ENCODE measurements at places on chromosomes 3 and 15.

GRCh38 chr3:188964957-188965356 lies 206.8 kb upstream of the TPRG1 start:
- DNase-seq: no peak

DNA sequence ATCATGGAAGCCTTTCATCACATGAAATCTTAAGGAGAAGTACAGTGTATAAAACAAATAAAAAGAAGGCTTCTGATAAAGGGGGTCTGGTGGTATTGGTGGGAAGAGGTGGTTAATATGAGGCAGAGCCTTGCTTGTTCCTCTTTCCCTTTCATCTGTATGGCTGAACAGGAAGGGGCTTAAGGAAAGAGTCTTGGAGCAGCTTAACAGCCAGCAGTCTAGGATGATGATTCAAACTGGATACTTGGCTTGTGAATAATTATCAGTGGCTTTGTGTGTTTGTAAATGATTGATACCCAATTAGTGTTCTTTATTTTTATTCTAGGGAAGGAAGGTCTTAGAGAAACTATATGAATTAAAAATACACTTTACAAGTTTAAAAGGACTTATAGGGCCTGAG lies 29.1 kb upstream of the TCAIM start:
- DNase-seq: no peak

GRCh38 chr15:25931851-25932250 lies 68.7 kb upstream of the ATP10A start:
- no peak for DNase-seq

DNA sequence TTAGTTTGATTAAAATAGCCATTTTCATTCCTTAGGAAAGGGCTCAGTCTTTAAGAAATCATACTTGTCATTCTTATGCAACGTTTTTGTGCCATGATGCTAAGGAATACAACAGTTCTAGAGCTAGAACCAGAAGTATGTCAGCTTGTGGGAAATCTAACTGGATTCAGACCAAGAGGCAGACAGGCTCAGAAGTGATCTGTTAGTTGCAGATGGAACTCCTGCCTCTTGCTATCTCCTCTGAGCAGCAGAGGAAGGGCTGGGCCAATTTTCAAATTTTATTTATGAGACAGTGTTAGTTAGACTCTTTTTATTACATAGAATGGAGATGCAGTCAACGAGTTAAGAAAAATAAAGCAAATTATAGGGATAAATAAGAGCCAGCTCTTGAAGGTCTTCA lies 48.5 kb upstream of the RYR3 start:
- no peak for DNase-seq

DNA sequence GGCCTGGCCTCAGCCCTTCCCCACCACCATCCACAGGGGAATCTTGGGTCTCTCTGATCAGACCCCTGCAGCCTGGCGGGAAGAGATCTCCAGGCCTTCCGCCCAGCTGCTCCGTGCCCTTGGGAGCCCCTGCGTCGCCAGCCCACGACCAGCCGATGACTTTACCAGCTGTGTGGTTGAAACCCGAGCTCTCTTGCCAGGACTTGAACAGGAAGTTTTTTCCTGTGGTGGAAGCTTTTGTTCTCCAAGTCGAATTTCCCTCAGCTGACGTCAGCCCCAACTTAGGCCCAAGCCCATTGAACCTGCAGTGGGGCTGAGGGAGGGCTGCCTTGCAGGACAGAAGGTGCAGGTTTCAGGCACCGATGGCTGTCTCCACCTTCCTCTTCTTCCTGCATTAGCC lies 51.7 kb upstream of the SMAD3 start:
- DNase-seq: no peak

- no peak for DNase-seq
These were observed 22.4 kb upstream of the SRP14 start for GRCh38 chr15:40061212-40061901.

GRCh38 chr15:70035719-70036077 lies 62.0 kb downstream of the TLE3 start:
- no peak for DNase-seq

DNA sequence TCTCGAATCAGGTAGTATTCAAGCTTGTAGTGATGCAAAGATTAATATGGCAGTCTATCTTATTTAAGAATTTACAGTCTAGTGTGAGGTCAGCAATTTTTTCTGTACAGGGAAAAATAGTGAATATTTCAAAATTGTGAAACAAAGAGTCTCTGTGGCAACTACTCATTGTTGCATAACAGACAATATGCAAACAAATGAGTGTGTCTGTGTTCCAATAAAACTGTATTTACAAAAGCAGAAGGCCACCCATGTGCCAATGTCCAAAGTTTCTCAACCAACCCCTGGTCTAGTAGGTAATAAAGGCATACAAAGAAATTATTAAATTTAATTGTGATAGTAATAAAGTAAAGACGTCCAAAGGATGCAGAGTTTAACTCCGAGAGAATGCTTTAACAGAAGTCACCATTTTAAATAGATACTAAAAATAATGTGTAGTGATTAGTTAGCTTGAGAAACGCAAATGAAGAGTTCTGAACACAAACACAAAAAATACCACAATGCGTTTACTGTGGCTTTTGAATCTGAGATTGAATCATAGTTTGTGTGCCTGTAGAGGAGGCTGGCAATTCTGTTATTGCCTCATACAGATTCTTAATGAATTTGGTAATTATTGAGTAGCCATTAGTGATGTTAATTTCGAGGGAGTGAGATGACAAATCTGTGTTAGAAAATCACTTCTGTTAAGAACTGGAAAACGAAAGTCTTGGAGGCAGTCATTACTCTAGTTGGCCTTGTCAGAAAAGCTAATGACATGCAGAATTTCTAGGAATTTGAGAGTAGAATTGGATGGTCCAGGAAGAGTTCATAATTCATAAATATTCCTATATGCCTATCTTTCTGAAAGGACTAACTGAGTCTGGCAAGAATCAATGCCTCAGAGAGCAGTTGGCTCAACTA lies 48.7 kb downstream of the CADM2 start:
- DNase-seq: no peak

DNA sequence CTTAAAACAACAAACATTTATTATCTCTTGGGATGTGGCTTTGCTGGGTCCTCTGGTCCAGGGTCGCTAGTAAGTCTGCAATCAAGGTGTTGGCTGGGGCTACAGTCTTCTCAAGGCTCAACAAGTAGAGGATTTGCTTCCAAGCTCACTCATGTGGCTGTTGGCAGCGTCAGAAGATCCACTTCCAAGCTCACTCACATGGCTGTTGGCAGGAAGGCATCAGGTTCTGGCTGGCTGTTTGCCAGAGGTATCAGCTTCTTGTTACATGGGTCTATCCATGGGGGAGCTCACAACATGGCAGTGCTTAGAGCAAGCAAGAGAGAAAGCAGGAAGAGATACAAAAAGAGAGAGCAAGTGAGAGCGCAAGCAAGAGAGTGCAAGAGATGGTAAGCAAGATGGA lies 15.0 kb upstream of the BNC1 start:
- DNase-seq: no peak

DNA sequence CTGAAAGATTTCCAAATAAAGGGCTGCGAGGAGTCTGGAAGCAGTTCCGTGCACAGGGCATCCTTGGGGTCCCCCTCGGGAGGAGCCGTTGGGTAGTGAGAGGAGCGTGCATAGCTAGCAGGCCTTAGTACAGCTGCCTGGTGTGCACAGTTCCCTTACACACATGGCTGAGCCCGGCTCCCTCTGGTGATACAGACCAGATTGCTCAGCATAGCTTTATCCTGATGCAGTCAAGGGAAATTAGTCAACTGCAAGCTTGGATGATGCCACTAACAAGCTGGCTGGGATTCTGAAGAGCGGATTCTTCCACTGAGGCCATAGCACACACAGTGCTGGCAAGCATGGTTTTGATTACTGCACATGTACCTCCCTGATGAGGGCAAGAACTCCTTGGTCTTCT lies 349.4 kb downstream of the LRTM1 start:
- no peak for DNase-seq

DNA sequence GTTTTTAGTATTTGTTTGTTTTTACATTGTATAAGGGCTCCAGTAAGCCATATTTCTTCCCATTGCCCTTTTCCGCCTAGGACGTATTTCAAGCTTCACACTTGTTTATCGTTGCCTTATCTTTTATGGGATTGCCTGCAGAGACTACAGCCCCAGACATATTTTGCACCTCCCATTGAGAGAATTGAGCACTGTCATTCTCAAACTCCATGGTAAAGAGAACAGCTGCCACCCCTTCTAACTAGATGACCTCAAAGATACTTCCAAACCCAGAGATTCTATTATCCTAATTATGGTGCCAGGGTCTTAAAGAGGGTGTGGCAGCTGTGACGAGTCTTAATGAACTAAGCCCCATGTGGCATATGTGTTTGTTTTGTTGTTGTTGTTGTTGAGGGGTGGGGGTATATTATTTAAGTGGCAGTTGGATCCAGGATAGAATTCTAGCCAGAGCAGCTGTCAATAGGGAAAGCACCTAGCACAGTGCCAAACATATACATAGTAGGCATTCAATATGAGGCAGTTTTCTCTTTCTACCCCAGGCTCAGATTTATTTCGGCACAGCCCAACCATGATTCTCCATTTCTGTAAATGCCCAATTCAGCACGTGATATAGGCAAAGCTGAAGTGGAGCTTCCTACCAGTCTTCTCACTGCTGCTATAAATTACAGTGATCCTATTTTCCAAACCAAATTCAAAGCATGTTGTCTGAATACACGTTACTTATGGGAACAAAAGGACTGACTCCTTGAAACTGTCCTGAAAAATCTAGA lies 932 bp upstream of the TP53BP1 start:
- DNase-seq: no peak

GRCh38 chr15:90022905-90023700 lies 22.0 kb downstream of the ZNF710 start:
- no peak for DNase-seq

DNA sequence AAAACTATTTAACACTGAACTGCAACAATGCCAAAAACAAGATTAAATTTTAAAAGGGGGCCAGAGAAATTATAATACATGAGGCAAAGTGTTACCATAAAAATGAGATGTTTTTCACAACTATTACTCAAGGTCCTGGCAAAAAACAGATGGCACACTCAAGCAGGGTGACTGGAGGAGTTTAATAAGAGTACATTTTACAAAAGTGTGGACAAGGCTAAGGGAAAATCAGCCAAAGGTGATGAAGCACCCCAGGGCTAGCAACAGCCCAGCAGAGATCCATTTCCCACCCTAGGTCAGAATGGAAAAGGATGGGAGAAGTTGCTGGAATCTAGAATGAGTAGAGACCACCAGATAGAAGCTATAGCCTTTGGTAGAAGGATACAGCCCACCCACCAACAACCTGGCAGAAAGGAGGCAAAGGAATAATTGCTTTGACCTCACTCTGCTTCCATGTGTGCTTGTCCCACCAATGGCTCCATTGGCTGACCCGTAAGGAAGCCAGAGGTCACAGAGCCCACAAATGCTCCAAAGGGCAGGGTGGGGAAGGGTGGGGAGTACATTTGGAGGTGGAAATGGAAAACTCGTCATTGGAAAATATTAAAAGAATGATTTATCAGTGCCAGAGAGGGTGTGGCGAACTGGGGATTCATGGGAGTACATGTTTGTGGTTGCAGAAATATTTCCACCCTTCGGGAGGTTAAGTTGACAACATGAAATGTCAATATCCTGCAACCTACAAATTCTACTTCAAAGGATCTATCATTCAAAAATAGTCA lies 161.0 kb upstream of the UBE2E2 start:
- DNase-seq: no peak

DNA sequence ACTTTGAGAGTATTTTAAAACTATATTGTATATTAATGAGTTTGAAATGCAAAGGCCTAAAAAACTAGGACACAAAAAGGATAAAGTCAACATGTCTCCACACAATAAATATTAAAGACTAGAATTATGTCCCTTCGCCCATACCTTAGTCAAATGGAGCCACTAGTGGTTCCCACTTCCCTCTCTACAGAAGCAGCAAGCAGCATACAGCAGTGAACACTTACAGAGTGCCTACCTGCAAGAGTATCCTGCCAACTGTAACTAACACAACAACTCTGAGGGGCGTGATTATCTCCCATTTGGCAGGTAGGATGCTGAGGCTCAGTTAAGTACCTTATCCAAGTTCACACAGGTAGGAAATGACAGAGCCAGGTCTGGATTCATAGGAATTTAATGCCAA lies 17.2 kb downstream of the DYNC1LI1 start:
- DNase-seq: no peak

DNA sequence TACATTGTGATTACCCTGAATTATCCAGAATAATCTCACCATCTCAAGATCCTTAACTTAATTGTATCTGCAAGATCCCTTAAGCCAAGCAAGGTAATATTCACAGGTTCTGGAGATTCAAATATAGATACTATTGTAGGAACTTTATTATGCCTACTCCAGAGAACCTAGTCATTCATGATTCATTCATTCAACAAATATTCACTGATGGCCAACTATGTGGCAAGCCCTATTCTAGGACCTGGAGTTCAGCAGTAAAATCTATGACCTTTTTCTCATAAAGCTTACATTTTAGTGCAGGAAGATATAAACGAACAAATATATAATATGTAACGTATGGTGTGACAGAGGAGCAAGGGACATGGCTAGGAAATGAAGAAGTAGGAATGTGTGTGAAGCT lies 49.6 kb downstream of the ISL2 start:
- DNase-seq: no peak

DNA sequence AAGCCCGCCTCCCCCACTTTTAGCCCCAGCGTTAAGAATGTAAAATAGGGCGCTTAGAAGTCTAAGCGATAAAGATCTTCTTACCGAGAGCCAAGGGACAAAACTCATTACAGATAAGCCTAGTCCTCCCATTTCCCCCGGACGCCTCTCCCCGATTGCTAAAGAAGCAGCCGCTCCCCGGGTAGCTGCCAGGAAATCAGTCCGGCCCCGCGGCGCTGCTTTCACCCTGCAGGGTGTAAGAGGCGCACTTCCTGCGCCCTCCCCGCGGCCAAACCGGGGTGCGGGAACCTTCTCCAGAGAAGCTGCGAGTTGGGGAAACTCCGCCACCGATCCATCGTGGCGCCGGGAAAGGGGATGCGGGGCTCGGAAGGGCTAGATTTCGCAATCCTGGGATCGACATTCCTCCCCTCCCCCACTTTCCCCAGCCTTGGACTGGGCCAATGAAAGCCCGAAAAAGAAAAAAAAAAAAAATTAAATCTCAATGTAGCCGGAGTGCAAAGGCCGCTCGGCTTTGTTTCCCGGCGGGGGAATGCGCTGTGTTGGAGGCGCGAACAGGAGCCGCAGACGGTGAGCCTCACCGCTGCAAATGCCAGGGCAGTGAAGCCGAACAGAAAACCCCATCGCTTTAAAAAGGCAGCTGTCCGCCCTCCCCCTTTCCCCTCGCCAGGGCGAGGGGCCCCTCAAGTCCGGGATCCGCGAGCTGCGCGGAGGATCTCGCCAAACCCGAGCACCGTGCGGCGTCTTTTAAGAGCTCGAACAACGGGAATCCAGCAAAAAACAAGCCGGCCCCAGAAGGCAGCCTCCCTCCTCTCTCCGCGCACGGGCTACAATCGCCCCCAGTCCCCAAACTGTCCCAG lies 626 bp upstream of the PTPRG start:
- DNase-seq: peak; percentile 10

DNA sequence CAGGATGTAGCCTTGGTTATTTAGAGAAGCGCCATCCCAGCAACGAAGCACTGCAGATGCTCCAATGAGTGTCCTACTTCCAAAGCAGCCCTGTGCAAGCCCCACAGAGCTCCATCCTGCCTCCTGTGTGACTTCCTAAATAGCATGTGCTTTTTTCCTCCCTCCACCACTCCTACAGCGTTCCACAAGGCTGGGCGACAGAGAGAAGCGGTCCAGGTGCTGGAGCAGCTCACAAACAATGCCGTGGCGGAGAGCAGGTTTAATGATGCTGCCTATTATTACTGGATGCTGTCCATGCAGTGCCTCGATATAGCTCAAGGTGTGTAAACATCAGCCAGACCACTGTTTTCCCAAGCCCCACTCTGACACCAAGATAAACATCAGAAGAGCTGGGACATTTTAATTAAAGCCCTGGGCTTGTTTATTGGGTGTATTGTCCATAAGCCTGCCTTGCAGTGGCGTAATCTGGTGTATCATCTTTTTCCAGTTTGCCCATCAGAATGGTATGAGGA lies 22.2 kb upstream of the RHO start:
- no peak for DNase-seq

Data from stimulated activated CD4-positive, alpha-beta T cell treated with anti-CD3 and anti-CD28 coated beads, Interleukin-12 subunit alpha, Interleukin-12 subunit beta, amount 100 ng/mL, for 48 hours (primary cell).